ENCODE measurements at places on chromosomes 5 and 9.
A peak's percentile ranks its signal among the peaks of the same experiment; 100 is the strongest.

GRCh38 chr9:136117291-136117915 lies 1.3 kb downstream of the TMEM250 start:
- DNase-seq, result no peak

GRCh38 chr9:131275332-131276093 lies 797 bp downstream of the FAM78A start:
- no peak for DNase-seq

DNA sequence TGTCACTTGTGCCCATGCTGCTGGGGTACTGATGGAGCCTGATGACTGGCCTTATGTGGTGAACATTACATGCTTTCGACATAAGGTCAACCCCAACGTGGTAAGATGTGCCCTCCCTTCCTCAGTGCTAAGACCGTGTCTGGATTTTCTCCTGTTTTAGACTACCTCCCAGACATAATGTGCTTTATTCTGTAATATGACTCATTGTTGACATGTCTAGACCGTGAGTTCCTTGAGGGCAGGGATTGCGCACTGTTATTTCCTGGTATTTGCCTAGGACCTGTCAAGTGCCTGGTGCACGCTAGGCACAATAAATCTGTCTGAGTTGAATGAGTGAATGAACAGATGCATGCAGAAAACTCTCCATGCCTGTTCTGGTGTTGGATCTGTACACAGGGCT lies 346.0 kb downstream of the KDM4C start:
- DNase-seq, result peak; percentile 8

DNA sequence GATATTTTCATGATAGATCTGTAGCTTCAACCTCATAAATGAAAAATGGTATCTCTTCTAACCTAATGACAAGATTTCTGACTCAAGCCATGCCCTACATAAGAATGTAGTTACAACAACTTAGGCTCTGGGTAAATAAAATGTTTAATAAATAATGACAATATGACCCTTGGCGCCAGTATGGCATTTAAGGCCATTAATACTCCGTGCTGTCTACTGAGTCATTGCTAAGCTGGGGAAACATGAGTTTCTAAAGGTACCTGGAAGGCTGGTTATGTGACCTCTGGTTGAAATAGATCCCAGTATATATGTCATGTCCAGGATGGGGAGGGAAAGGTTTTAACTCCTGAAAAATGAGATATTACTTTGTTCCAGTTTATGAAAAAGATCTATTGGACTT lies 58.0 kb upstream of the CEMIP2 start:
- no peak for DNase-seq

- DNase-seq, result peak; percentile 73
Observed at GRCh38 chr5:54217826-54218503, 92.4 kb downstream of the ARL15 start.

- no peak for DNase-seq
Observed at GRCh38 chr5:109917154-109917546, 227.4 kb downstream of the MAN2A1 start.

DNA sequence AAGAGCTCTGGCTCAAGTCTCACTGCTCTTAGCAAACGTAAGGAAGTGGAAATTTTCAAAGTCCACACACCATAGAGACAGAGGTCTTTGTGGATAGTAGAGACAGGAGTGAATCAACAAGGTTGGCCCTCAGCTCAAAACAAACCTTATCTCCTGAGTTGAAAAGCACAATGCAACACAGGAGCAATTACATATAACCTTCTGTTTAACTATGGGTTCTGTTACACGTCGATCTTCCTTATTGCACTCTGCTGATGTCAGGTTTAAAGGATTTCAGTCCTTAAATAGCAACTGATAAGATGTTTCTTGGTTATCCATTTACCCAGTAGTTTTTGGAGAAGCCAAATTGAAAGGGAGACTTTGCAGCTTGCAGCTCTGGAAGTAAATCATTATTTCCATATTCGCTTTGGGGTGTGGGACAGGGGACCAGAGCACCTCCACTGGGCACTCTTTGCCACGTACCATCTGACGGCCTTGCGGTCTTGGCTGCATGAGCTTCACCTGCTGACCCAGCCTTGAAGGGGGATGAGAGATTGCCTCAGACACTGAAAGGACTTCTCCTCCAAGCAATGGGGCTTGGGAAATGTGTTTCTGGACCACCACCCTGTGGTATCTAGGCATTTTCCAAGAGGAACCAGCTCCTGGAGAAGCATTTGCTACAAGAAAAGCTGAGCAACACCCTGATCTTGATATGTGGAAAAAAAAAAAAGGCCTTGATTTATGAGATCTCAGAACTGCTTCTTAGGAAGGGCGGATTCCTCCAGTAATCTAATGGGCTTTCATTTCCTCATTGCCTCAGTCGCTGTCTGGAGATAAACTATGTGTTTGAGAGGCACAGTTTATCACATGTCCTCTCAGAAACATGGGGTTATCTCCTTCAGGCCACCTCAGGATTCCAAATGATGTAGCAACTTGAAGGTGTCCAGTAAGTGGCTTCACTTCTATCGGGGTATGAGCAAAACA lies 56.2 kb upstream of the ZNF622 start:
- no peak for DNase-seq

Data from ELR (cell line).